ENCODE measurements at places on chromosomes 2 and 18.

DNA sequence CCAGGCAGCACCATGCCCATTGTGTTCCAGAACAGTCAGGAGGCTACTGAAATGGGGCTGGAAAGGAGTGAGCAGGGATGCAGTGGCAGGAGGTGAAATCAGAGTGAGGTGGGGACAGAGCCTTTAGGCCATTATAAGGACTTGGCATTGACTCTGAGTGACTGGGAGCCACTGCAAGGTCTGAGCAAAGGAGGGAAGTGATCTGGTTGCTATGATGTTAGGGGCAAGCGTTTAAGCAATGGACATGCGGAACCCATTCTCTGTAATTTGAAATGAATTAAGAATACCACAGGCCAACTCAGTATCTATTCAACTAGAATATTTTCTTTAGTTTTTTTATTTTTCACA, 98.2 kb downstream of the DPP4 start:
- no peak for DNase-seq

GRCh38 chr2:7052404-7052803, 135.2 kb downstream of the RNF144A start:
- DNase-seq: no peak

- DNase-seq: no peak
These were observed 977.6 kb downstream of the SUCLG1 start for GRCh38 chr2:83481436-83481835.

DNA sequence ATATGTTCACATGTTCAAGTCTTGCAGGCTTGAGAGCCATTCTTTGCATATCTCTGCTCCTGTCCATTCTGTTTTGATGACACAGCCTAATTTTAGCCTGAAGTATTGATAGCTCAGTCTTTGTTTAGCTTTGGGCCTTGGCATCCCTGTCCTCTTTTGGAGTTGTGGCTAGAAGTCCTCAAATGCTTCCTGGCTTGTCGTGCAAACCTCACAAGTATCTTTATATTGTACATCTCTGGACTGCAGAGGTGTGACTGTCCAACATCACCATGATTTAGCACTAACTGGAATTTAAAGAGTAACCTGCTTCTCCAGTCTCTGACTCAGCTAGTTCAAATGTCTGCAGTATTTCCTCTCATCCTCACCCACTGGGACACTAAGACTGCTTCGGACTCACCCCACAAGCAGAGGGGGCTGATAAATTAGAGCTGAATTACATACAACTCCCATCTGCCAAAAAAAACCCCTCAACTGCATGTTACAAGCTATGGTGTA, 11.7 kb downstream of the PFN4 start:
- DNase-seq: no peak

- DNase-seq: no peak
These were observed 79.2 kb downstream of the SLC25A12 start for GRCh38 chr2:171814883-171815282.

DNA sequence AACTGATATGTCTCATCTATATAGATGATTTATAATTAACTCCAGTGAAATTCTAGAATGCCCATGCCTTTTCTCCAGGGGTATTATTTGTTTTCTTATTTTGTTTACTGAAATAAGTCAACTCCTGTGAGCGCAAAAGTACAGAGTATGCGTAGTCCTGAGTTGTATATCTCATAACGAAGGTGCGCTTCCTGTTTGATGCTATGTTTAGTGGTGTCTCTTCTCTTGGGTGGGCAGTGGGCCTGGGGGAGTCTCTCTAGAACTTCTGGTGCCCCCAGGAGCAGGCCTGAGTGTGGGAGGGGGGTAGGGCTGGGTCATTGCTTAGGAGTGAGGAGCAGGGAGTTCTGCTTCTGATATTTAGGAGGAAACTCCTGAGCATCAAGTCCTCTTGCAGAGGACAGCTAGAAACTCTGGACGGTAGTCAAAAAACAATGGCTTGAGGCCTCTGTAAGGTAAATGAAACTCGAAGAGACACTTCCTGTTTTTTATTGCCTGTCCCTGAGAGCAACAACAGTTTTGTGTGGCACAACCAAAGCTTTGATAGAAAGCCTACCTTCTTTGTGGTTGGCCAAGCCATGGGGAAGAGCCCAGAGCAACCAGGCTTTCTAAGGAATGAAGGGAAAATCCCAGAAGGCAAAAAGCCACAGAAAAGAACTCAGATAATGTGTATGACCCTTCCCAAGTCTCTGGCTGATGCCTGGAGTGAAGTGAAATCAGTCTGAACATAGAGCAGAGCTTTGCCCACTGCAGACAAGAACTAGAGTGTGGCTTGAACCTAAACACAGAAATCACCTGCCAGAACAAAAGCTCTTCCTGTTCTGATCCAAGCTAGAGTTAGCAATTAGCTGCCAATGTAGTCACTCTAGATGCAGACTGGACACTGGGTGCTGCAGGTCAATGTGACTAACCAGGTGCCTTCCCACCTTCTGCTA, 8.5 kb upstream of the SP140L start:
- no peak for DNase-seq

GRCh38 chr2:86066007-86066578, 39.6 kb downstream of the POLR1A start:
- DNase-seq: no peak

GRCh38 chr2:98234776-98235175, 111.5 kb upstream of the CNGA3 start:
- DNase-seq: no peak

DNA sequence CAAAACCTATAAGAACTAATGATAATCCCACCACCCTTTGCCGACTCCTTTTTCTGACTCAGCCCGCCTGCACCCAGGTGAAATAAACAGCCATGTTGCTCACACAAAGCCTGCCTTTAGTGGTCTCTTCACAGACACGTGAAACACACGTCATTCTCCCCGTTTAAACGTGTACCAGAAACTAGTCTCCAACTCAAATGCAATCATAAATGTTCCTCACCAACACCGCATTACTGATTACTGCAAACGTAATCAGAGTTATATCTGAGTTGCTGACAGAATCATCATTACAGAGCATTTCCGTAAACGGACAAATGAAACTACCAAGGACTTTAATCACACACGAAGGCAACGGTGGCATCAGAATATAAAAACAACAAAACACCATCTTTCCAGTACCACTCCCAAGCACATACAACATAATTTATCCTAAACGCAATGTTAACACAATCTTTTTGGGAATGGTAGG, 1.9 kb downstream of the CLK1 start:
- peak; percentile 40 for DNase-seq

GRCh38 chr18:73047688-73048087, 179.9 kb upstream of the NETO1 start:
- no peak for DNase-seq

DNA sequence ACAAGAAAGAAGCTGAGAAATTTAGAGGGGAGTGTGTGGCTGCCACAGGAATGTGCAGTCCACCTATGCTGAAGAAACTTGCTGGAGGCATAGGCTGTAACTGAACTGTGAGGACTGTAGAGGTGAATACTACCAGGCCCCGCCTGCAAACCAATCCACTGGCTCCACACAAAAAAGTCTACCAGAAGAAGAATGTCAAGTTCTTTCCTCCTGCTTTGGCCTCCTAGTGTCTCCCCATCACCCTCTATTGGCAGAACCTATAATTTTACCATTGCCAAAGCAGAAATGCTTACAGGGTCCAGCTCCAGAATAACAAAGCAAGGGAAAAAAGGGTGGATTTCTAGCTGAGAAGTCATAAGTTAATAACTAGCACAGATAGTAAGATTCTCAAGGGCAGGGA, 5.9 kb upstream of the ATP5MC3 start:
- no peak for DNase-seq

DNA sequence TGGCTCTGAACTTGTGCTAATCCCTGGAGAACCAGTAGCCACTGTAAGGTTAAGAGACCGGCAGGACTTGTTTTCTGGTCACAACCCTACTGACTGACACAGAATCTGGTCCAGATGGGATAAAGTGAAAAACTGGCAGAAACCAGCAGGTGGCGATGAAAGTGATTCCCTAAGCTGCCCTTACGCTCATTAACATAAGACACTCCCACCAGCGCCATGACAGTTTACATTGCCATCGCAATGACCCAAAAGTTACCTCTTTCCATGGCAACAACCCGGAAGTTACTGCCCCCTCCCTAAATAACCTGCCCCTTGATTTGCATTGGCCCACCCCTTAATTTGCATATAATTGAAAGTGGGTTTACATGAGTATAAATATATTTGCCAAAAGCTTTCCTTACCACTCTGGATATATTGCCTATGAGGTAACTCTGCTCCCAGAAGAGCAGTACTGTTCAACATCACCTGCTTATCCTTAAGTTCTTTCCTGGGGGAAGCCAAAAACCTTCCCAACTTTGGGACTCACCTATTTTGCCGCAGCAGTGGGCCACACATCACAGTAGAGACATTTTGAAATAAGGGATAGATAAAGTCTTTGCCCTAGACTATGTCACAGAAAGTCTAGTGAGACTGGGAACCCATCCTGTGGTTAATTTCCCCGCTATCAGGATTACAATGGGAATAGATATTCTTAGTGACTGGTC, 35.8 kb upstream of the AFF3 start:
- no peak for DNase-seq

DNA sequence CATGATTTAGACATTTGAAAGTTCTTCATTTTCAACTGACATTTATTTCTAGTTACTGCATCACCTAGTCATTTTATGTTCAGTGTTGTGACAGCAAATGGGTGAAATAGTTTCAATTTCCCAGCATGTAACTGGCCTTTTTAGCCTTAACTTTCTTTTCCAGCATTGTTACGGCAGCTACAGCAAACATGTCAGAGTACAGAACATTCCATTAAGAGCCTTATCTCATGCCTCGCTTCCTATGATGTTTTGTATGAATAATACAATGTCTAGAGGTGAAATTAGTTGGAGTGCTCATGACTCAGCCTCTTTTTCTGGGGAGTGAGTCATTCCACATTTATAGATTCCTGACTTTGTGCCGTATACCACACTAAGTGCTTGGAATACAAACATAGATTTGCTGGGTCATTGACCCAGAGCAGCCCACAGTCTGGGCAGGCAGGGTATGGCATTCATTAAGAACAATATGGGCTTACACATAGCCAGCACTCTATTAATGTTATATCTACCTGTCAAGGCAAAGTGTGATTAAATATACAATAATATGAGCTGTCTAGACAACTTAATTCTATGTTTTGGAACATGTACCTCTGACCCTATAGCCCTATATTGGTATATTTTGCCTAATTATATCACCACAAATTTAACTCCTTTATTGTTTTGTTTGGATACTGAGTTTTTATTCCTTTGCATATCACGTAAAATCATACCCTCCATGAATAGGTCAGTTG, 72.2 kb downstream of the MAP2 start:
- no peak for DNase-seq

GRCh38 chr18:49275448-49275847, 185.0 kb downstream of the DYM start:
- DNase-seq: no peak

GRCh38 chr2:211439011-211439410, 882.6 kb downstream of the CPS1 start:
- no peak for DNase-seq

DNA sequence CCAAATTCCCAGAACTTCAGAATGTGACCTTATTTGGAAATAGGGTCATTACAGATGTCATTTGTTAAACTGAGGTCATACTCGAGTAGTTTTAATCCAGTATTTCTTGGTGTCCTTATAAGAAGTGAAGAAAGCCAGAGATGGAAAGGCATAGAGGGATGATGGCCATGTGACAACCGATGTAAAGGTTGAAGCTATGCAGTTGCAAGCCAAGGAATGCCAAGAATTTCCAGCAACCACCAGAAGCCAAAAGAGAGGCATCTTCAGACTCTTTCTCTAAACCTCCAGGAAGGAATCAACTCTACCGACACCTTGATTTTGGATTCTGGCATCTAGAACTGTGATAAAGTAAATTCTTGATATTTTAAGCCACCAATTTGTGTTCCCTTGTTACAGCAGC, 242.2 kb downstream of the CDH20 start:
- DNase-seq: no peak

- DNase-seq: no peak
These were observed 1.3 kb upstream of the LYPD1 start for GRCh38 chr2:132671151-132671835.

DNA sequence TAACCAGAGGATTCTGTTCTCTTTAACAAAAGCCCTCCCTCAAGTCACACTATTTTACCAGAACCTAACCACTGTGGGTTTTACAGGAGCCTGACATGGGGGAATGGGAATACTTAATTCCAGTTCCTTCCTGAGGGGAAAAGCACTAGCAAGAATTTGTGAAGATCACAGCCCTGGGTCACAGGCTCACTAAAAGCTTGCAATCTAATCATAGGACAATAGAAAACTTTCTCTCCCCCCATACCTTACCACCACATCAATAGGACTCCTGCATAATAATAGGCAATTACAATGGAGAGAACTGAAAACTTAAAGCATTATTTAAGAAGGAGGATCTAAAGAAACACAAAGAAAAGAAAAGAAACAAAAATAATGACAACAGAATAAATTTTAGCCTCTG, 225.8 kb upstream of the ZNF804A start:
- no peak for DNase-seq

GRCh38 chr2:70921839-70922234, 13.9 kb upstream of the ATP6V1B1 start:
- DNase-seq: no peak

GRCh38 chr2:216341121-216341520, 31.2 kb downstream of the MARCHF4 start:
- DNase-seq: no peak

GRCh38 chr2:238448031-238448955, 21.6 kb downstream of the ASB1 start:
- DNase-seq: no peak

- DNase-seq: no peak
These were observed 2.5 kb upstream of the YES1 start for GRCh38 chr18:814300-815084.

DNA sequence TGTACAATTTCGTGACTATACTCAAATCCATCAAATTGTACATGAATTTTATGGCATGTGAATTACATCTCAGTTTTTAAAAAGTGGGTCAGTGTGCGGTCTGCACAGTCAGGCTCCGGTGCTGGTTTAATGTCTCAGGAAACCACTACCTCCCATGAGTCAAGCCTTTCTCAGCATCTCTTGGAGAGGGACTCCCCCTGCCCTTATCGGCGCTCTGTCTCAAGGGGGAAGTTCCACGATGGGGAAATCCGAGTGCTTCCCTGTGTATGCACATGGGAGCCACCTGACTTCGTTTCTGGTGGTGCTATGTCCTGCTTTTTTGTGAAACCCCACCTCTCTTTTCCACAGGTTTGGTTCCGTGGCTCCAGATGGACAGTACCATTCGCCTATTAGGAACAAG, 72.5 kb downstream of the ACOXL start:
- DNase-seq: peak; percentile 19

- DNase-seq: no peak
These were observed 68.1 kb downstream of the DNAJC10 start for GRCh38 chr2:182784058-182784706.

- DNase-seq: no peak
These were observed 278.8 kb upstream of the CELF4 start for GRCh38 chr18:37844209-37844970.

- no peak for DNase-seq
These were observed 681.6 kb upstream of the KLHL29 start for GRCh38 chr2:22703286-22703920.

GRCh38 chr2:219282943-219283581, 3.9 kb downstream of the DNAJB2 start:
- no peak for DNase-seq

GRCh38 chr2:148548716-148549400, 95.7 kb upstream of the EPC2 start:
- DNase-seq: no peak
